ENCODE measurements at places on chromosomes 6 and 20.

DNA sequence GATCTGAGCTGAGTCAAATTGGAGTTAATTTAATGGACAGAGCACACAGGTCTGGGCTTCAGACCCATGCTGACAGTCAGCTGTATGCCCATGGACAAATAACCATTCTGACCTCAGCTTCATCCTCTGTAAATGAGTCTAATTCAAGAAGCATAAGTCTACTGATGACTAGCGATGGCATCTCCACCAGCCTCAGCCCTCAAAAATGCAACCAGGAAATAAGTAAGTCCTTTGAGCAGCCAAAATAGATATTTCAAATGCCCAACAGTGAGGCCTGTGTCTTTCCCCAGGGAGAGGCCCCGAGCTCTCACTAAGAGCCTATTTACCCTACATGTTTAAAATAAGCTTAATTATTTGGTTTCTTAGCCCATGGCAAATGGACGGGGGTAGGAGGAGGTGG is 114.2 kb upstream of the MTHFD1L start:
- DNase-seq: no peak

DNA sequence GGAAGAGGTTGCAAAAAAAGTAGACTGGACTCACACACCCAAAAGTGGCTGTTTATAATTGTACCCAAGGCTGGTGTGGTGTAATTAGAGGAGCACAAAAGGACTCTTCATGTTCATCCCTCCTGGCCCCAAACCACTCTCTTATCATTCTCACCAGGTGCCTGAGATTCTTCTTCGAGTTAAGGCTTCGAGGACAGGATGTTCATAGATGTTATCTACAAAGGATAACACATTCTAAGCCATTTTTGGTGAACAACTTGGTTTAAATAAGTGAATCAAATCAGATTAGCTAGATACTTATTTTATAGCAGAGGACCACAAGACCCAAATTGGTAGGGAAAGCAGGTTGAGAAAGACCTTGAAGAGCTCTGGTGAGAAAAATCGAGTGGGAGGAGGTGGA is 73.1 kb upstream of the SUPT3H start:
- DNase-seq: no peak

DNA sequence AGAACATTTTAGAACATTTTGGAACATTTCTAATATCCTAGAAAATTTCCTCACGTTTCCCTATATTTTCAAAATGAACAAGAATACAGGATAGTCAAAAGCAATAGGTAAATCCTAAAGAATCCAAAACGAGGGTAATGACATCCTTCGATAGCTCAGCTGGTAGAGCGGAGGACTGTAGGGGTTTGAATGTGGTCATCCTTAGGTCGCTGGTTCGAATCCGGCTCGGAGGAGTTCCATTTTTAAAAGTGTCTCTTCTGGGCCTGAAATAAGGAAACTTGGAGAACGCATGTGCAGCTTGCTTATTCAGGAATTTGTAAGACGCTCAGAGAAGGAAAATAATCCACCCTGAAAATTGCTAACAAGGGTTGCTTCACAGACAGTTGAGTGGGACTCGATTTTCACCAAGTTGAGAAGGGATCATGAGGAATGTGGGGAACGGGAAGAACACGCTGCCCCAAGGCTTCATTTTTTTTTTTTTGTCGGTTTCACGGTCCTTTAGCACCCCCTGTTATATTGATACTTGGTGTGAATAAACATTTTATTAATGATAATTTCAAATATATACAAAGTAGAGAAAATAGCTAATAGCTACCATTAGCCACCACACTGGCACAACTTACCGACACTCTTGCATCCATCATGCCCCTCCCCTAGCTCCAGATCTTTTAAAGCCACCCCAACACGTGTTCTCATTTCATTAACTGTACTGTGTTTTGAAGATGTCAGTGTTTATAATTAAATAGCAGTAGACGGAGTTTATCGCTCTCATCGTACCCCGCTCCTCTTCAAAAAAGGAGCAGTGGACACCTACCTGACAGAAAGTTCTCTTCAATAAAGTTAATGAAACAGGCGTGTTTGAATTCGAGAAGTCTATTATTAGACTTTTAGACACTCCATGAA is 1.8 kb upstream of the ABT1 start:
- DNase-seq: no peak

GRCh38 chr6:38865521-38866174 is 150.5 kb downstream of the DNAH8 start:
- no peak for DNase-seq

GRCh38 chr6:140620496-140620895 is 1246.0 kb upstream of the CITED2 start:
- no peak for DNase-seq

All from RWPE2 (cell line).